CD4-positive, alpha-beta T cell treated with Interleukin-4 for 4 hours (primary cell): ENCODE measurements at places on chromosomes 16 and 17.
A peak's percentile ranks its signal among the peaks of the same experiment; 100 is the strongest.

DNA sequence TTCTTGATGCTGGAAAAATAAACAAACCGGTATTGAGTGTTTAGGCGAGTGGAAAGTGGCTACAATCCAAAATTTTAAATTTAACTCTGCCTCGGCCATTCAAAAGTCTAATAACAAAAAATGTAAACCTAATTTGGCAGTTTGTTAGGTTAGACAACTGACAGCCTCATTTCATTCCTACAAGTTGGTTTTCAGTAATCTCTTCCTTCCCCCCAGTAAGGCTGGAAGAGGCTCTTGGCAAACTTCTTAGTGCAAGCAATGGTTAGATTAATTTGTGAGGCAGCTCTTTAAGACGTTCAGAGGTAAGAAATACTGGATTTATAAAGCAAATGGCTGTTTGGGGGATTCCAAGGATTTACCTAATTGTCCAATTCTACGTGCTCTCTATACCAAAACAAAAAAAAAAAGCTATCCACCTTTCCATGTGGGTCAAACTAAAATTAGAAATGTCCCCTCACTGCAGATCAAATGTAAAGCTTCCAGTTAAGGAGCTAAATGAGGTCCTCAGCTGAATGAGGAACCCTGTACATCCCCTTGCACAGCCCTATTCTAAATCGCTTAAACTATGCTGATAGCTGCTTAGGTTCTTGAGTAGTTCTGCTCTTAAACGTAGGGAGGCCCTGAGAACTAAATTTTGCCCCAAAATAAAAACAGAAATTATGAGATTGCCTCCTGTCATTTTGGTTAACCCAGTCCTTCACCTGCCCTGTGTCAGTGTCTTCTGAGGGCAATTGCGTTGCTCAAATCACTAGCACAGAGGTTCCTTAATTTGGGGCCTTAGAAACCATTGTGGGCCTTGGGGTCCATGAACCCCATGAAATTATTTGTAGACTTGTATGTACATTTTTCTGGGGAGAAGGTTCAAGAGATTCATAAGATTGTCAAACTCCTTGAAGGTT lies 2.9 kb downstream of the HEXIM1 start:
- DNase-seq = no peak

- DNase-seq = peak; percentile 80
Measured at GRCh38 chr17:8965394-8966168, at the start of gene PIK3R5. Gene PIK3R5, minus strand, starts transcription at chr17:8965707. Its CDS starts 54,213 bp downstream, at chr17:8911494.

DNA sequence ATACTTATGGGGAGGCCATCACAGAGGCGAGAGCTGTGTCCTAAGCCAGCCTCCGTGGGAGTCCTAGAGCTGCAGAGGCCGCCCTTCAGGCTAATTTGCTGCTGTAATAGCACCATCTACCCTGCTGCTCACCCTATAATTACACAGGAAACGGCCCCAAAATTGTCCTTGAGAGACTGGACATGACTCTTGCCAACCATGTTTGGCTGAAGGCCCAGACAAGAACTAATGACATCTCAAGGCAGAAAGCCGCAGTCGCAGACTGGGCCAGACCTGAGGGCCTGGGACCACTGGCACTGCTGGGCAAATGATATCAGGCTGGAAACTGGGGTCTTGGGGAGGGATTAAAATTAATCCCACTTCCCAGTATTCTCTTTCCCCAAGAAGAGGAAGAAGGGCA lies 24.1 kb downstream of the PSMD7 start:
- DNase-seq = no peak

DNA sequence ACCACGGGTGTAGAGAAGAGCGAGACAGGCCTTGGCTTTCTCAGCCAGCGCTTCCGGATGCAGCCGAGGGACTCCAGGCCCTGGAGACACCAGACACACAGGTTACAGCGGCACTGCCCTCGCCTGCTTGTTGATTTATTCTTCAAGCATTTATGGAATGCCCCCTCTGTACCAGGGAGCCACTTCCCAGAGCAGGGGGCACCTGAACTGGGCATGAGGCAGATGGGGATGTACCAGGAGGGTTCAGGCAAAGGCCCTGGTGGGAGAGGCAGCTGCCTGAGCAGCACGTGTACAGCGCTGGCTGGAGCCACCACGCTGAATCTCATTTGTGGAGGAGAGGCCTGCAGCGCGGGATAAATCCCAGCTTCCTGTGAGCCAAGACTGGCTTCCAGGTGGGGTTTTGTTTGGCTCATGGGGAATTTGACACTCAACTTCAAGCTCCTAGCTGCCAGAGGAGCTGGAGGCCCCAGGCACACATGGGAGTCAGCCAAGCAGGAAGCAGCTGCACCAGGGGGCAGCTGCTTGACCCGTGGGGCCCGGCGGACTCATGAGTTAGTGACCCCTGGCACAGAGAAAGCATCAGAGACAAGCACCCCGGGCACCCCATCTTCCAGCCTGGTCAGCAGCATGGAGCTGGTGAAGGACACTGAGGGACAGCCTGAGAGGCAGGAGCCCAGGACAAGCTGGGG lies 59.7 kb downstream of the IL21R start:
- no peak for DNase-seq

DNA sequence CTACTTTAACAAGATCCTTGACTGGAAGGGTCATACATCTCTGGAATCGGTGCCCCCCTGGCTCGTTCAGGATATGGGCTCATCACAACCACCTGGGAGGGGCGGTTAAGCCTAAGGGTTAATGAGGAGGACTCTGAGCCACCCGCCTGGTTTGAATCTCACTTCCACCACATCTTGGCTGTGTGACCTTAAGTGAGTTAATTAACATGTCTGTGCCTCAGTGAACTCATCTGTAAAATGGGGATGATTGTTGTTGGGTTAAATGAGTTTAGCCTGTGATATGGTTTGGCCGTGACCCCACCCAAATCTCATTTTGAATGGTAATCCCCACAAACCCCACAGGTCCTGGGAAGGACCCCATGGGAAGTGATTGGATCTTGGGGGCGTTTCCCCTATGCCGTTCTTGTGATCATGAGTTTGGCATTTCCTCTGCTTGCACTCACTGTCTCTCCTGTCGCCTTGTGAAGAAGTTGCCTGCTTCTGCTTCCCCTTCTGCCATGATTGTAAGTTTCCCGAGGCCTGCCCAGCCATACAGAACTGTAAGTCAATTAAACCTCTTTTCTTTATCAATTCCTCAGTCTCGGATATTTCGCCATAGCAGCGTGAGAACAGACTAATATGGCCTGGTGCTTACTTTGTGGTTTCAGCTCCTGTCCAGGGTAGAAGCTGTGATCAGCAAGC lies 214.0 kb upstream of the CIBAR2 start:
- no peak for DNase-seq

- DNase-seq = no peak
Measured at GRCh38 chr16:85767531-85767930, 16.6 kb upstream of the C16orf74 start.

- DNase-seq = peak; percentile 33
Measured at GRCh38 chr17:37701496-37701898, 43.4 kb downstream of the HNF1B start.

GRCh38 chr16:67277999-67278772 lies 1.1 kb upstream of the PLEKHG4 start:
- DNase-seq = no peak
